ENCODE measurements at places on chromosomes 12 and 14.
A peak's percentile ranks its signal among the peaks of the same experiment; 100 is the strongest.

- DNase-seq = no peak
Measured at GRCh38 chr12:48764521-48764920, 24.4 kb downstream of the ADCY6 start.

DNA sequence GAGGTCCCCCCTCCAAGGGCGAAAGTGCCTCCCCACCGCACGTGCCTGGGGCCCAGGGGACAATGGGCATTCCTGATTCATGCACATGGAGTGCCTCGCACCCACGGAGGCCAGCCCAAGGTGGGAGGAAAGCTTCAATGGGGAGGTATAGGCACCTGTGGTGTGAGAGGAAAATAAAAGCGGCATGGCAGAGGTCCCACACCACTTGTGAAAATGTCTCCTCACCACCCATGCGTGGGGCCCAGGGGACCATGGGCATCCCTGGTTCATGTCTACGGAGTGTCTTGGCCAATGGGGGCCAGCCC lies 384.7 kb downstream of the ALG10 start:
- DNase-seq = no peak

GRCh38 chr14:102085948-102086708 lies 716 bp downstream of the HSP90AA1 start:
- peak; percentile 60 for DNase-seq

- no peak for DNase-seq
Measured at GRCh38 chr12:31895449-31896150, 63.6 kb upstream of the RESF1 start.

DNA sequence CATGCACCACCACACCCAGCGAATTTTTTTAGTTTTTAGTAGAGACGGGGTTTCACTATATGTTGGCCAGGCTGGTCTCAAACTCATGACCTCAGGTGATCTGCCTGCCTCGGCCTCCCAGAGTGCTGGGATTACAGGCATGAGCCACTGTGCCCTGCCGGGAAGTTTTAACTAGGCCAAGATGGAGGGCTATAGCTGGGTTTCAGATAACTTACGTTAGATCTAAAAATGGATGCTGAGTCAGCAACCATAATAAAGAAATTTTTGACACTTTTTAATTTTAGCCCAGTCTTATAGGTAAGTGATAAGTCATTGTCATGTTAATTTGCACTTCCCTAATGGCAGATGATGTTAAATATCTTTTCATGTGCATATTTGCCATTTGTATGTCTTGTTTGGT lies 14.4 kb downstream of the ZDHHC17 start:
- no peak for DNase-seq

DNA sequence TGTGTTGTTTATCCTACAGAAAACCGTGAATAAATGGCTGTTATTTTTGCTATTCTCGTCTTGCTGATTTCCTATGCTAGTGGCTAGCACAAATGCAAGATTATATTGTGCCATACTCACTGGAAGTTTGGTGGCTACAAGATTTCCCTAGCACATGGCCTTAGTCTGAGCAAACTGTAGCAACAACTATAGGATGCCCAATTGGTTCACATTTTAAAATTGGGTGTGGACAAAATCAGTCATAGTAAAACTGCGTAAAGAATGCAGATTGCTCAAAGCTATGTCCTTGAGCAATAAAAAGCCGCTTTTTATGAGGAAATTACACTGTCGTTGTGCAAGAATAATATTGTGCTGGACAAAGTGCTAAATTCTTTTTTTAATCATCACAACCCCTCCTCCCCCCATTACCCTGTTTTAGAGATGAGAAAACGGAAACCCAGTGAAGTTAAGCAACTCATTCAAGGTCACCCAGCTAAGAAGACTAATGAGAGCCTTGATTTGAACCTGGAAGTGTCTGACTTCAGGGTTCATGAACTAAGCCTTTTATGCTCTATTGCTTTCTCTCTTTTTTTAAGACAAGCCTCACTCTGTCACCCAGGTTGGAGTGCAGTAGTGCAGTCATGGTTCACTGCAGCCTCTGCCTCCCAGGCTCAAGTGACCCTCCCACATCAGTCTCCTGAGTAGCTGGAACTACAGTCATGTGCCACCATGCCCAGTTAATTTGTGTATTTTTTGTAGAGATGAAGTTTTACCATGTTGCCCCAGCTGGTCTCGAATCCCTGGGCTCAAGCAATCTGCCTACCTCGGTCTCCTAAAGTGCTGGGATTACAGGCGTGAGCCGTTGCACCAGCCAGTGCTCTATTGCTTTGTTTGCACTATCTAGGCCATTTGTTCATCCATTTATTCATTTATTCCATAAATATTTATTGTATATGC lies 73.6 kb downstream of the SRGAP1 start:
- DNase-seq = peak; percentile 92

DNA sequence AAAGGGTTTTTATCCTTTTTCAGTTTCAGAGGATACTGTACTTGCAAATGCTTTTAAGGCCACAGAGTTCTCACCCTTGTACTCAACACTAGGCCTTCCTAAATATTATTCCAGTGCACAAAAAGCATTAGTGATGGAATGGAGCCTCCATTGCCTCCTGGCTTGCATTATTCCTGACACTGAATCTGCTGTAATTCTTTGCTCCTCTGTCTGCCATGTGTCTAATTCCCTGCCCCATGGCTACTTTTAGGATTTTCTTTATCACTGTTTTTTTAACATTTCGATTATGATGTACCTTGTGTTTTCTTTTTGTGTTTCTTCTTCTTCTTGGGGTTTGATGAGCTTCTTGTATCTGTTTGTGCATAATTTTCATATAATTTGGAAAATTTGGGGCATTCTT lies 29.5 kb downstream of the SUSD6 start:
- DNase-seq = no peak

DNA sequence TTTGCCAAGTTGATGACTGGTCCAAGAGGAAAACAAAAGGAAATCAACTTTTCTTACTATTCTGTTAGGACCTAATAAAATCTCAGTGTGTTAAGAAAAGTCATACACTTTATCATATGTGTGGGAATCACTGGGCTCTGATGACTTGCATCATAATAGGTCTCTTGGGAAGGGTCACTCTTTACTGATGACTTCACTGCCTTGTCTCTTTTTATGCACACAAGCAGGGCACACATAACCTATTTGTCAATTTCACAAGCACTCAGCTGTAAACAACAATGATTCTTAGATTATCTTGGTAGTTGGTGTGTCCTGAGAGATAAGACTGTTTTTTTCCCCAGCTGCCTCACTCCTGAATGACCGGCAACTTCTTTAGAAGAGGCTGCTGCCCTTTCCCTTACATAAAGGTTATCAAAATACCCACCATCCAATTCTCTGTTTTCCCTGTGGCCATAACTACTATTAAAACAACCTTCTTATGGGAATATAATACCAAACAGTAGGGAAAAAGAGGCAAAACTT lies 50.9 kb upstream of the INSM2 start:
- no peak for DNase-seq

GRCh38 chr12:6067152-6067916 lies 57.1 kb downstream of the VWF start:
- DNase-seq = no peak

DNA sequence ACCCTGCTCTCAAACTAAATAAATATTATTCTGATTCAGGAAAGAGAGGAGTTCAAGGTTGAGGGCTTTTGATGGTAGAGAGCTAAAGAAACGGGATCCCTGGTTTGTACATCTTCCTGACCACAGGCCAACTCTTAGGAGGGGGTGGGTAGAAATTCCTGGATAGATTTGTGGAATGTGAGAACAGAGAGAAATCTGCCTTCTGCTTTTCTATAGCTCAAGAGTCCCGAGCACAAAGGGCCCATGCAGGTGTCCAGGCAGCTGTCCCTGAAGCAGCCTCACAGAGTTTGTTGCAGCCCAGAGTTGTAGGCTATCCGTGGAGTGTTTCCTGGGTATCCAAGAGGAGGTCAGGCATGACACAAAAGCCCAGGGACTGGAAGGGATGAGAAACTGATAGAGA lies 198.6 kb downstream of the BCAT1 start:
- DNase-seq = no peak

GRCh38 chr12:48070033-48070432 lies 35.8 kb downstream of the SENP1 start:
- DNase-seq = no peak

GRCh38 chr12:42725809-42726208 lies 136.3 kb upstream of the PRICKLE1 start:
- DNase-seq = peak; percentile 92

DNA sequence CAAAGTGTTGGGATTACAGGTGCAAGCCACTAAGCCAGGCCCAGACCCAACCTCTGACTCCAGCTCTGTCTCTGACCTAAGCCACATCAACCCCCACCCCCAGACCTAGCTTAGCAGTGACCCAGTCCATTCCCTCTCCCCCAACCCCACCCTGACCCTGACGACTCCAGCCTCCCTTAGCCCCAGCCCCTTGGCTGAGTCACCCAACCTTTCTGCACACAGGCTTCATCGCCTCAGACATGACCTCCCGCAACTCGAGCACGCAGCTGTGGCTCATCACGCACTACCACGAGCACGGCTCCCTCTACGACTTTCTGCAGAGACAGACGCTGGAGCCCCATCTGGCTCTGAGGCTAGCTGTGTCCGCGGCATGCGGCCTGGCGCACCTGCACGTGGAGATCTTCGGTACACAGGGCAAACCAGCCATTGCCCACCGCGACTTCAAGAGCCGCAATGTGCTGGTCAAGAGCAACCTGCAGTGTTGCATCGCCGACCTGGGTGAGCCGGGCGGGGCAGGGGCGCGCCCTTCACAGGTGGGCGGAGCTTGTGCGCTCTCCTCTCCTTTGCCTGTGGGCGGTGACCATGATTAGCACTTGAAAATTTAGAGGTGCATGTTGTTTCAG lies 7.8 kb downstream of the ACVRL1 start:
- no peak for DNase-seq

DNA sequence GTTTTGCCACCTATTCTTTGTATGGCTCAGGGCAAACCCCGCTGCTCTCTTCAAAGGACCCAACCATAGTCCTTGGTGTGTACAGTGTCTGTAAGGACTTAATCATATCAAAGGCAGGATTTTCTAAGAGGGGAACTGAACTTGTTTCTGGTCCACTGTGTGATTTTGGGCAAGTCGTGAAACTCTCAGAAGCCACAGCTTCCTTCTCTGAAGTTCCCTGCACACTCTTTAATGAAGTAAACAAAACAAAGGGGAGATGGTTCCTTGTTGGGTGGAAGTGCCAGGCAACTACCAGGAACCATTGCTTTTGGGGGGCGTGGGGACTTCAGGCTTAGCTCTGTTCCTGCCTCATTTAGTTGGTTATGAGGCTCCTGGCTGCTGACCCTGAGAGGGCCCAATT lies 152.4 kb downstream of the VRK1 start:
- no peak for DNase-seq

DNA sequence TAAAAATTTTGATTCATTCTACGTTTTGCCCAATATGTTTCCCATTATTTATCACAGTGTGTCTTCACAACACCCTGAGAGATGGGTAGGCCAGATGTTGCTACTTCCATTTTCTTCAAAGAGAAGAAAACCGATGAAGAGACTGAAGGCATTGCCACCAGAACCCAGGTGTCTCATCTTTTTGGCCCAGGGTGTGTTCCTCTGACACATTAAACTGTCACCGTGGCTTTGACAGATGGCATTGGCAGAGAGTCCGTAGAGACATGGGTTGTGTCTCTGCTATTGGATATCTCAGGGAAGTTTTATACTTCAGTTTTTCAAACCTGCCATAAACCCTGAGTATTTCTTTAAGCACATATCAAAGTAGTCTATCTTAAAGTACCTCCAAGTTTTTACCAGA lies 11.3 kb upstream of the NUDT4 start:
- DNase-seq = no peak

GRCh38 chr12:121033625-121034349 lies 5.3 kb downstream of the OASL start:
- DNase-seq = peak; percentile 40

DNA sequence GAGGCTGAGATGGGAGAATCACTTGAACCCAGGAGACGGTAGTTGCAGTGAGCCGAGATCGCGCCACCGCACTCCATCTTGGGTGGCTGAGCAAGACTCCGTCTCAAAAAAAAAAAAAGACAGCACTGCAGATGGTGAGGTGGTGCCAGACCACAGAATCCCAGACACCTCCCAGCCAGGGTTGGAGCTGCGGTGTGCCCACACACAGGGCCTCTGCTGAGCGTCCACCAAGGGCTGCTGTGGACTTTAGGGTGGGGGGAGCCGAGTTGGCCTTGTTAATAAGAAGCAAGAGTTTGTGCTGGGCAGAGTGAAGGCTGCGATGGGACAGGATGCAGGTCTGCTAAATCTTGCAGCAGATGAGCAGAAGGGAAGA lies 14.2 kb downstream of the KMT5A start:
- DNase-seq = peak; percentile 33

DNA sequence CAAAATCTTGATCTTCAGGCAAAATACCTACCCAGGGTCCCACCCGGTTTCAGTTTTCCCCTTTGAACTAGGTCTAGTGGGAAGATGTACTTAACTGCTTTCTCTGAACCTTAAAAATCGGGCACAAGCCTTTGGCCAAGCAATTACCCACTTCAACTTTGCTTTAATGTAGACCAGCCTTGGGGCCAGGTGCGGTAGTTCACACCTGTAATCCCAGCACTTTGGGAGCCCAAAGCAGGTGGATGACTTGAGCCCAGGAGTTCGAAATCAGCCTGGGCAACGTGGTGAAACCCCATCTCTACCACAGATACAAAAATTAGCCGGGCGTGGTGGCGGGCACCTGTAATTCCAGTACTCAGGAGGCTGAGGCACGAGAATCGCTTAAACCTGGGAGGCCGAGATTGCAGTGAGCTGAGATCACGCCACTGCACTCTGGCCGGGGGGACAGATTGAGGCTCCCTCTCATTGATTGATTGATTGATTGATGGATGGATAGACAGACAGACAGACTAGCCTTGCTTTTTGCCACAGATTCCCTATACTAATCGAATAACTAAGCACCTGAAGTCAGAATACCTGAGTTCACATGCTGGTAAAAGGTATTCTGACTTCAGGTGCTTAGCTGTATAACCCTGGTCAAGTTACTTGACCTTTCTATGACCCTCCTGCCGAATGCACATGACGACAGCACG lies 1.9 kb downstream of the CLIP1 start:
- DNase-seq = no peak

DNA sequence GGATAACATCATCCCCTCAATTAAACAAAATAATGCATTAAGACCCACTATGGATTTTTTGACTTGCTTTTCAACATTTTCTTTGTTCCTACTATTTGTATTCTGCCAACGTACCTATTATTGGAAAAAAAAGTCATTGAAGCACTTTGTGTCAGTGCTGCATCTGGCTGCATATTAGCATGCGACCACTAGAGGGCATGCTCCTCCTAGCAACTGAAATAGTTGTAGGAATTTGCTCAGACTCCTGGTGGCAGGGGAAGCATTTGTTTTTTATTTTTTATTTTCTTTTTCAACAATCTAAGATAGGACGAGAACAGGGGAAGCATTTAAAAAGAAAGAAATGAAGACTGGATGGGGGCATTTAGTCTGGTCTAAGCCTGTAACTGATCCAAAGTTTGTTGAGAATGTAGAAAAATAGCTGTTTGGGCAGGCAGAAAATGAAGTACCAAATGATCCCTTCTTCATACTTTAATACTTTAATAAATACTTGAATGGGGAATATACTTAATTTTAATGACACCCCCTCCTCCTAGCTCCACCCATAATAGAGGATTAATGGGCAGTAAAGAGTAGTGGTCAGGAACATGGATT lies 14.5 kb upstream of the CLEC4A start:
- peak; percentile 83 for DNase-seq

- DNase-seq = no peak
Measured at GRCh38 chr12:5030066-5030465, 13.6 kb upstream of the KCNA5 start.
